Endothelial cell of umbilical vein (primary cell): ENCODE measurements at places on chromosomes 3 and 15. TPM values are rescaled to one million over a fixed set of nuclear protein-coding genes. Genes with fewer than 3 reads are reported as not detected.

- no peak for DNase-seq
- no peak overlapping the region for H3K27ac ChIP-seq
- H3K27me3 ChIP-seq: peaks cover 4% of the 10 kb centered on the region
These were observed 33.6 kb upstream of the TMCC1 start for GRCh38 chr3:129927072-129927471.

CADPS gene
- total RNA-seq: not detected in 2 replicates

AGTR1 gene
- total RNA-seq: not detected in 2 replicates

CCR3 gene
- total RNA-seq: not detected in 2 replicates

- peak; percentile 40 for DNase-seq
- no peaks in the 10 kb centered on the region for H3K27me3 ChIP-seq
- peaks cover 22% of the 10 kb centered on the region for H3K36me3 ChIP-seq
- H3K4me3 ChIP-seq: no peak overlapping the region
- H3K4me1 ChIP-seq: no peaks in the 10 kb centered on the region
These were observed 35.3 kb downstream of the CAPN7 start for GRCh38 chr3:15241341-15241740.

- no peak overlapping the region for H3K27ac ChIP-seq
- no peak for DNase-seq
- no peaks in the 10 kb centered on the region for H3K27me3 ChIP-seq
- no peaks in the 10 kb centered on the region for H3K36me3 ChIP-seq
- H3K4me1 ChIP-seq: no peaks in the 10 kb centered on the region
These were observed 25.0 kb downstream of the CRYGS start for GRCh38 chr3:186519021-186519658.

DNA sequence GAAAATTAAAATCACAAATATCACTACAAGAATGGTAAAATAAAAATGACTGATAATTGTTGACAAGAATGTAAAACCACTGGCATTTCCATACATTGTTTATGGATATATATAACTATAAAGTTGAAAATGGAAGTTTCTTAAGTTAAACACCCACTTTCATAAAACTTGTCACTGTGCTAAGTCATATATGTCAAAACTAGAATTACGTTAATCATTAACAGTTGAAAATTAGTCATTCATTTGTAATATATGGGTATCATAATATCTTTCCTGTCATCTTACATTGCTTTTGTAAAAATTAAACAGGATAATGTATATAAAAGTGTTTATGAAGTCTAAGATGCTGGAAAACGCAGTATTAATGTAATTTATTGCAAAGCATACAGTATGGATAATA is 1398.6 kb upstream of the ALCAM start:
- no peak overlapping the region for H3K4me3 ChIP-seq
- H3K27ac ChIP-seq: no peak overlapping the region
- H3K36me3 ChIP-seq: no peaks in the 10 kb centered on the region
- no peak for DNase-seq
- H3K4me1 ChIP-seq: no peaks in the 10 kb centered on the region
- H3K27me3 ChIP-seq: no peaks in the 10 kb centered on the region
